ENCODE measurements at places on chromosomes 3 and 15. TPM values are rescaled to one million over a fixed set of nuclear protein-coding genes. Genes with fewer than 3 reads are reported as not detected.
A peak's percentile ranks its signal among the peaks of the same experiment; 100 is the strongest.

DNA sequence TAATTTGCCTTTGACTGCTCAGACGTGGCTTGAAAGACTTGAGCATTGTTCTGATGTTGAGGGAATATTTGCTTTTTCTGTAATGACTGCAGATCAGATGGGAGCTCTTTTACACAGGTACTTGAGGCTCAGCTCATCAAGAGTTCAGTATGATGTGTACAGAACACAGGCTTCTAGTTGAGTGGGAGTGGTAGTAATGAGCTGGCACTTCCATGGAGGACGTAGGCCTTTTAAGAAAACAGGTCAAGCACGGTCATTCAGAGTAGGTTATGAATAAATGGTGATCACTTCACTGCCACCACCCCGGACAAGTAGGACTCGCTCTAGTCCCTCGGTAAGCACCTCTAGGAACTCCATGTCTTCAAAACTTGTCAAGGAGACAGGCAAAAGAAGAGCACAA, 8.8 kb downstream of the EMC4 start:
- no peak for DNase-seq

DNA sequence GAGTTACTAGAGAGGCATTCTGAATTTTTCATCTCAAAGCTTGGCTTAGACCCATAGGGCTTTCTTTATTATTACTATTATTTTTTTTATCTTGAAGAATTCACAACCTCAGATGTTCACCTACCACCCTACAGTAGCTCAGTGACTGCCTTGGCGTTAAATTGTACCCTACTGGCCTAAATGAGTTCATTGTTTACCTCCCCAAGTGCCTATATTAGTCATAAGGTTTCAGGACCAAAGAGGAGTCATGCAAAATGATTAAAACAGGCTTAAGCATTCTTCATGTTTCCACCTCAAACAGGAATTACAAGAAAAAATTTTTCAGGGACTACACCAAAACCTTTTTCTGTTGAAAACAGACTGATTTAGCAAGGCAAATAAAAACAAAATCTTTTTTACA, 751.5 kb downstream of the SQOR start:
- no peak for DNase-seq

DNA sequence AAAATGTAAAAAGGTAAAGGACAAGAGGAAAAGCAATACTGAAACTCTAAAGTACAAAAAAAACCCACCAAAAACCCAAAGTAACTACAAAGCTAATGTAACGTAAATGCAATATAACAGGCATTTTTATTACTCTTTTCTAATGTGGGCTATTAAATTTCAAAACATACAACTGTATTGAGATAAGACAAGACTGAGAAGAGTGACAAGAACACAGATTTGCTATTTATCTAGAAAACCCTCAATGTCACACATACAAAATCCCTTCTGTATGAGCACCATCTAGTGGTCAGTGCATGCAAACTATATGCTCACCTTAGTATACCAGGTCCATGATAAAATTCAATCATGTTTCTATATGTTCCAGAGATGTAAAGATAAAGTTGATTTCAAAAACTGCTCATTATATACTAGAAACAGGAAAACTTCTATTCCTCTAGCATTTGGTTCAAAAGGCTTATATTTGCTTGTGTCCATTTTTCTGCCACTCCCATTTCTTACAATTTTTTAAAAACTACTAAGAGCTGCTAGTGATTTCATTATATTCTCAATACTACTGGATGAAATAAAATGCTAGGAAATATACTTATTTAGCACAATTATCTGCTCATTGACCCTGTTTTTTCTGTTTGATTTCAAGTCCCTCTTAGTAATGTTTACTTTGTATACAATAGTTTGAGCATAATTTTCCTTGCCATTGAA, 111.4 kb downstream of the DLG1 start:
- DNase-seq: peak; percentile 50

DNA sequence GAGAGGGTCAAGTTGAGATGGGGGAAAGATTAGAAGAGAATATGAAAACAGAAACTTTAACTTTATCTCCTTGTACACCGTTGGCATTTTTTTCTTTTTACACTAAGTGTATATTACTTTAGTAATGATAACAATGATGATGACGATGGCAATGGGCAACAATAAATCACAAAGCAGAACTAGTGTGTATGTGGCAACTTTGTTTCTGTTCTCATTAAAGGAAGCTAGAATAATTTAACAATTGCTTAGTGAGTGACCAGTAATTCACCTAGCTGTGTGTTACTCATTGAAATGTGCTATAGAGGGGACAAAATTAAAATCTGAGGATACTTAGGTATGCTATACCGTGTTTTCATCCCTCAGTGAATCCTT, 318.5 kb upstream of the TBL1XR1 start:
- no peak for DNase-seq

GRCh38 chr3:48140336-48140757, 47.9 kb downstream of the CDC25A start:
- no peak for DNase-seq

GRCh38 chr15:73403171-73403570, 34.4 kb upstream of the HCN4 start:
- DNase-seq: no peak

Gene GOLGA6L10
- 0.83 TPM for total RNA-seq

DNA sequence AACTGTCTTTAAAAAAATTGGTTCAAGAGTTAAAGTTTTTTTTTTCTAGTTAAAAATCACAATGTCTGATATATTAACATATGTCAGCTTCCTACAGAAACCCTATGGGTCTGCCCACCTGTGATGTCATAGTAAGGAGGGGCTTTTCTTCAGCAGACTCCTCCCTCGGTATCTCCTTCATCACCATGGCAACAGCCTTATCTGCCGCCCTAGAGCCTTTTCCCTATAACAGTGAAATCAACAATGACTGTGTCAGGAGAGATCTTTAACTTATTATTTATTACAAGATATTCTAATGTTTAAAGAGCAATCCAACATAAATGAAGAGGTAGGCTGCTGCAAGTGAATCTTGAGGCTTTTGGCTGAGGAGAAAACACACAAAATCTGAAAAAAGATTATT, 138.7 kb downstream of the PEX5L start:
- DNase-seq: peak; percentile 30

Gene NDUFB5
- total RNA-seq: 87.1 TPM

DNA sequence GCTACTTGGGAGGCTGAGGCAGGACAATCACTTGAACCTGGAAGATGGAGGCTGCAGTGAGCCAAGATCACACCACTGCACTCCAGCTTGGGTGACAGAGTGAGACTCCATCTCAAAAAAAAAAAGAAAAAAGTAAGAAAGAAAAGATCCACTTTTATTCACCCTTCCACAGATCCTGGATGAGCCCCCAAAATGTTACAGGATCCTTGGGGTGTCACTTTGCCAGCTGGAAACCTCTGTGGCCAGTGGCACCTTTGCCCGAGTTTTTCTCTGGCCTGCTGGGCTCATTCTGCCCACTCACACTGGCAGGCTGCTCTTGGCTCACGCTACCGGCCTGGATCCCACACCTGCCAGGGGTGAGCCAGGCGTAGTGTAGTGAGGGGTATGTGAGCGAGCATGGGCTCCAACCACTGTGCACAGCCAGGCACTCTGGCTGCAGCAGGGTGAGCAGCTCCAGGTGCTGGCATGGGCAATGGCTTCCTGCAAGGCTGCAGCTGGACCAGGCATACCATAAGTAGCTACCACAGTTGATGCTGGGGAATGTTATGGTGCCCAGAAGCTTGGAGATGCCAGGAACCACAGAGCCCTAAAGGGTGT, 57.8 kb upstream of the C15orf39 start:
- DNase-seq: no peak

DNA sequence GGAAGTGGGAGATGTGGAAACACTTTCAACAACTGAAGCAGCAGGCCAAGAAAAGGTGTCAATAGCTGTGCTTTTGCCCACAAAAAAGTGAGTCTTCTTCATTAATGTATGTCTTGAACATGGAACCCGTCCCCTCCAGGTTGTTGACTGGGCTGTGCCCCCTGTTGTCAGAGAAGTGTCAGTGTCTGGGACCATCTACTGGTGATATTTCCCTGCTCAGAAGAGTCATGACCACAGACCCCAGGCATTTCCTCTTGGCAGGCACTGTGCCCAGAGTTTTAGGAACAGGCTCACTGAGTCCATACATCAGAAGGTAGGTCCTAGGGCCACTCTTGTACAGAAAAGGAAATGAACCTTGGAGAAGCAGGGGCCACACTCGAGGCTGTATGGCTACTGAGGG, 54.8 kb upstream of the LARS2 start:
- DNase-seq: no peak

GRCh38 chr3:187995043-187995400, 158.9 kb upstream of the LPP start:
- no peak for DNase-seq

DNA sequence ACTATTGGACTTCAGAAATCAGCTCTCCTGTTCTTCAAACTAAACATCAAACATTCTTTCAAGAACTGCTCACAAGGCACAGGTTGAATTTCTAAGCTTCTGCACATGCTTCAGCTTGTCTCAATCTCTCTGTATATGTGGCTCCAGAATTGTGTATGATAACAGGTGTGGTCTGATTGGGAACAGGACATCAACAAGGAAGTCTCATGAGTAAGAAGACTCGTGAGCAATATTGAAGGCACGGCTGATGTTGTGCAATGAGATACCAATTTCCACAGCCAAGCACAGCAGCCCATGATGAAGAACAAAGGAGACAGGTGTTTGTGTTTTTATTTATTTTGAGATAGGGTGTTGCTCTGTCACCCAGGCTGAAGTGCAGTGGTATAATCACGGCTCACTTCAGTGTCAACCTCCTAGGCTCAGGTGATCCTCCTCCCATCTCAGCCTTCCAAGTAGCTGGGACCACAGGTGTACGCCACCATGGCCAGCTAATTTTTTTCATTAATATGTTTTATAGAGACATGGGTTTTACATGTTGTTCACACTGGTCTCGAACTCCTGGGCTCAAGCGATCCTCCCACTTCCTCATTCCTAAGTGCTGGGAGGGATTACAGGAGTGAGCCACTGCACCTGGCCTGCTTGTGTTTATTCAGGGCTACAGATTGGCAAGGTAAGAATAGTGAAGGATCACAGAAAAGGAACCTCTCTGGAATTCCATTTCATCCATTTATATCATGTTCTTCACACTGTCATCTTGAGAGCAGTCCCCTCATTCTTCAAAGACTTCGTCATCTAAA, 32.2 kb upstream of the ABHD17C start:
- DNase-seq: no peak

DNA sequence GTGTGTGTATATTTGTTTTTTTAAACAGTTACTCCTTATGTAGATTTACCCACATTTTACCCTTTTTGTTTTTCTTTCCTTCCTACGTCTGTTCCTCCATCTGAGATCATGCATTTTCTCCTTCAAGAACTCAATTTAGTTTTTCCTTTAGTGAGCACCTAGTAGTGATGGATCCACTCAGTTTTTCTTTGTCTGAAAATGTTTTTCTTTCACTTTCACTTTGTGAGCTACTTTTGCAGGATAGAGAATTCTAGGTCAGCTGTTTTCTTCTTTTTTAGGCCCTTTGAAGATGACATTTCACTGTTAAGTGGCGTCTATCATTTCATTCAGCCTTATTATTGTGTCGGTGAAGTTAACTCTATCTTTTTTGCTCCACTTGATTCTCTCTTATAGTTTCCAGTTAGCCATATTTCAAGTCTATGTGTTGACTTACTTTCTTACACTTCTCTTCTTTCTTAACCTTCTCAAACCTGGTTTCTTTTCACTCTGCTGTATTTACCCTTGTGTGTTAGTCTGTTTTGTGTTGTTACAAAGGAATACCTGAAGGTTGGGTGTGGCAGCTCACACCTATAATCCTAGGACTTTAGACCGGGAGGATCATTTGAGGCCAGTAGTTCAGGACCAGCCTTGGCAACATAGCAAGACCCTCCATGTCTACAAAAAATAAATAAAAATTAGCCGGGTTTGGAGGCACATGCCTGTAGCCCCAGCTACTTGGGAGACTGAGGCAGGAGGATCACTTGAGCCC, 55.8 kb downstream of the PRKCI start:
- DNase-seq: no peak

DNA sequence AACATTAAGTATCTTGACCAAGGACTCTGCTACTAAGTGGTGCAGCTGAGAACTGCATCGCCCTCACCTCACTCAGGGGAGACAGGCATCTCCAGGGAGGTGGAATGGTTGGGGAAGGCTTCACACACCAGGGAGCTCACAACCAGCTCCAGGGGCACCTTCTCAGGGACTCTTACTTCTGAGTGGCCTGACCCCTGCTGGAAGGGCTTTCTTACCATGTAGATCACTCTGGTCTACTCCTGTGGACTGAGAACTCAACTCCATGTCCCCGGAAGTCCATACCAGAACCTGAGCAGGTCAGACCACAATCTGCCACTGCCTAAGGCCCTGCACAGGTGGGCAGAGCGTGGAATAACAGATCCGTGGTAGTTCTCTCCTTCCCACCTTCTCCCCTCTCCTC, 140.5 kb downstream of the TLE3 start:
- no peak for DNase-seq

DNA sequence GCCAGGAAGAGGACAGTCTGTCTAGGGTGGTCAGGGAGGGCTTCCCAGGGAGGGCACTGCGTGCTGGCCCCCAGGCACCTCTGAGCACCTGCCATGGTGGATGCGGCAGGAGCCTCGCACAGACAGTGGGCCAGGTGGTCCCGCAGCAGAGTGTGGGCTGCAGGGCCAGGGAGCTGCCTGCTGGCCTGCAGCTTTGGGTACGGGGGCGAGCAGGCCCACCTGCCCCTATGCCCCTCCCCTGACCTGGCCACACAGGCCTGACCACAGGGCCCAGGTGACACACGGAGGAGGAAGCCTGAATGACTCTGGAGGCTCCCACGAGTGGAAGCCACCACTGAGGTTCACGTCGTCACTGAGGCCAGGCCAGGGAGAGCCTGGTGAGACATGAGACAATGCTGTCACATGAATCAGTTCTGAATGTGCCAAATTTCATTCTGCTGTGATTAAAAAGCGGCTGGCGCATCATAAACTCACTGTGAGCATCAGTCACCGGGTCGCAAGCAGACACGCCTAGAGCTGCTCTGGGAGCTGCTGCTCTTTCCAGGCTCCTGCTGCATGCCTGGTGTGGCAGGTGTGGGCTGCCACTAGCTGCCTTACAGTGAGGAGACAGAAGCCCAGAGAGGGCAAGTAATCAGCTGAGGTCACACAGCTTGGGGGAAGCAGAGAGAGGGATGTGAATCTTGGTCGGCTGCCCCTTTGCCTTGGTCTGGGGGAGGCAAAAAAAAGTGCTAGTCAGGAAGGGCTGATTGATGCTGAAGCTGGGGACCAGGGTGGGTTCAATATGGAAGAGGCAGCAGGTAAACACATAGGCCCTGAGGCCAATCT, 39.5 kb upstream of the IQSEC1 start:
- DNase-seq: no peak

DNA sequence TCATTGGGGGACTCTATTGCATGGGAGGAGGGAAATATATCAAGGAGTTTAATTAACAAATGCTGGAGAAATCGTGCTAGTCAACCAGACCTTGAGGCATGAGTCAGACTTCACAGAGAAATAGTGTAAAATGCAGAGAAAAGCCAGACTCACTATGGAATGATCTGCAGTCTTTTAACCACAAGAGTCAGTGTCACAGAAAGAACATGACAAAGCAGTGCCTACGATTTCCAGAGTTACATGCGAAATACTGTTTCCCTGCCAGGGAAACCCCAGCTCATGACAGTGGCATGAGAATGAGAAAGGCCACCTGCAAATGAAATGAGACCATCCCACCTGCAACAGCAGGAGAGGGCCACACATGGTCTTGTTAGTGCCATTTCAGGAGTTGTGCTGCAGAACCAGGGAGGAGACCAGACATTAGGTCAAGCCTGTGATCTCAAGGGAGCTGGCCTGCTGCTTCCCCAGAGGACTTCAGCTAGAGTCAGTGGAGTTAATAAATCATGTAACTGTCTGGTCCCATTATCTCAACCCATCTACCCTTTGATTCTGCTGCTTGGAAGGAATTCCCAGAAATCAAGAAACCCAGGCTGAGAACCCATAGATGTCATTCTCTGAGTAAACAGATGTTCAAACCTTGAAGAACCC, 79.0 kb downstream of the ERC2 start:
- DNase-seq: no peak
